ENCODE measurements at places on chromosomes 16 and 17.

DNA sequence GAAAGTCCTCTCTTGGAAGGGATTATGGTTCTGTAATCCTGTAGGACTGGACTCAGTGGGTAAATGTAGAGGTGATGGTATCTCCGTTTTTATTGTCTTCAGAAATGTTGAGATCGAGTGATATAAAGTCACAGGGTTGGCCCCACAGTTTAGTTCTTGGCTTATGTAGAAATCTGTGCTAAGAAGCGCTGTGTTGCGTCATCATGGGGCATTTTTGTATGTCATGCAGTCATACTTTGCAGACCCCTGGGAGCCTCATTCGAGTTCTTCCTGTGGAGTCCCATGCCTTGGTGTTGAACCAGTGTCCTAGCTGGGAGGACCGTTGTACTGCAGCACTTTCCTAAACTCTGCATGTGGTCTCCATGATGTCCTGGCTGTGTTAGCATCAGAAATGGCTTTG is 619.7 kb downstream of the MAF start:
- DNase-seq: no peak
- no peak overlapping the region for H3K4me3 ChIP-seq
- H3K4me1 ChIP-seq: peaks cover 5% of the 10 kb centered on the region
- no peak overlapping the region for H3K27ac ChIP-seq
- no peaks in the 10 kb centered on the region for H3K36me3 ChIP-seq
- no peaks in the 10 kb centered on the region for H3K27me3 ChIP-seq

GRCh38 chr16:75566758-75567255 is 628 bp downstream of the GABARAPL2 start:
- H3K27me3 ChIP-seq: no peaks in the 10 kb centered on the region
- H3K36me3 ChIP-seq: peaks cover 18% of the 10 kb centered on the region
- DNase-seq: peak; percentile 19
- peak overlapping the region; percentile 93 for H3K4me3 ChIP-seq
- peak overlapping the region; percentile 88 for H3K27ac ChIP-seq

DNA sequence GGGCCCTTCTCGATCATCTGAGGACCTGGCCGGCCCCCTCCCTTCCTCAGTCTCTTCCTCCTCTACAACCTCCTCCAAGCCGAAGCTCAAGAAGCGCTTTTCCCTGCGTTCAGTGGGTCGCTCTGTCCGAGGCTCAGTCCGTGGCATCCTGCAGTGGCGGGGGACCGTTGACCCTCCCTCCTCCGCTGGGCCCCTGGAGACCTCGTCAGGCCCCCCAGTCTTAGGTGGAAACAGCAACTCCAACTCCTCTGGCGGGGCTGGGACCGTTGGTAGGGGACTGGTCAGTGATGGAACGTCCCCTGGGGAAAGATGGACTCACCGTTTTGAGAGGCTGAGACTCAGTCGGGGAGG is 2.8 kb downstream of the SH2B1 start:
- no peaks in the 10 kb centered on the region for H3K27me3 ChIP-seq
- no peak overlapping the region for H3K4me3 ChIP-seq
- peaks cover 9% of the 10 kb centered on the region for H3K4me1 ChIP-seq
- H3K36me3 ChIP-seq: peaks cover 4% of the 10 kb centered on the region
- no peak overlapping the region for H3K27ac ChIP-seq

DNA sequence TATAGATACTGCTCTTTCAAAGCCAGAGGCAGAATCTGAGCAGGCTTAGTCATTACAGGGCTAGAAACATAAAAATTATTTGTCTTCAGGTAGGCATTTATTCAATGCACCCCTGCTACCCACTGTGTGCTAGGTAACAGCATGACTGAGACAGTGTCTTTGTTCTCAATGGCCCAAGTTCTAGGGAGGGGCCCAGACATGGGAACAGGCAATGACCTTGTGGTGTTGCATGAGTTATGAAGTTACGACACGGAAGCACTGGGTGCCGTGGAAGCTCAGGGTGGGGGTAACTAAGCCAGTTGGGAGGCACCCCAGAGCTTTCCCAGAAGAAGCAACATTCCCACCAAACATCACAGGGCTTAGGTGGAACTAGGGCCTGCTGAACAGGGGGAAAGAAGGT is 87.0 kb downstream of the CPPED1 start:
- no peak overlapping the region for H3K27ac ChIP-seq
- H3K27me3 ChIP-seq: no peaks in the 10 kb centered on the region
- no peak for DNase-seq
- no peaks in the 10 kb centered on the region for H3K36me3 ChIP-seq
- H3K4me1 ChIP-seq: no peaks in the 10 kb centered on the region
- H3K4me3 ChIP-seq: no peak overlapping the region

DNA sequence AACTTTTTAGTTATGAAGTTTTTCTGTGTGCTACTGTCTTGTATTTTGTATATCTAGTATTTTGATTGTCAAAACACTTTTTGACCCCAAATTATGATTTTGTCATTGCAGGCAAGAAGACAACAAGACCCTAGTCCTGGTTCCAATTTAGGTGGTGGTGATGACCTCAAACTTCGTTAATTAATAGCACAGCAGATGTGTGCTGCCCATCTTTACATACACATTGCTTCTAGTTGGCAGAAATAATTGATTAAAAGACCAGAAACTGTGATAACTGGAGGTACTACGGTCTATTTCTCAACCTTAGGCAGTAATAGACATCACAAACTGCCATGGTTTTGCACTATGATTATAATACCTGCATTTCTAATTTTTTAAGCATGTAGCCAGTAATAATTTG is 11.1 kb upstream of the PHAF1 start:
- H3K4me3 ChIP-seq: no peak overlapping the region
- no peak overlapping the region for H3K27ac ChIP-seq
- H3K27me3 ChIP-seq: no peaks in the 10 kb centered on the region
- H3K36me3 ChIP-seq: peaks cover 2% of the 10 kb centered on the region
- DNase-seq: no peak

- H3K27ac ChIP-seq: no peak overlapping the region
- no peaks in the 10 kb centered on the region for H3K36me3 ChIP-seq
- no peaks in the 10 kb centered on the region for H3K4me1 ChIP-seq
- no peaks in the 10 kb centered on the region for H3K27me3 ChIP-seq
These were observed 73.3 kb upstream of the IRX6 start for GRCh38 chr16:55250701-55251100.

DNA sequence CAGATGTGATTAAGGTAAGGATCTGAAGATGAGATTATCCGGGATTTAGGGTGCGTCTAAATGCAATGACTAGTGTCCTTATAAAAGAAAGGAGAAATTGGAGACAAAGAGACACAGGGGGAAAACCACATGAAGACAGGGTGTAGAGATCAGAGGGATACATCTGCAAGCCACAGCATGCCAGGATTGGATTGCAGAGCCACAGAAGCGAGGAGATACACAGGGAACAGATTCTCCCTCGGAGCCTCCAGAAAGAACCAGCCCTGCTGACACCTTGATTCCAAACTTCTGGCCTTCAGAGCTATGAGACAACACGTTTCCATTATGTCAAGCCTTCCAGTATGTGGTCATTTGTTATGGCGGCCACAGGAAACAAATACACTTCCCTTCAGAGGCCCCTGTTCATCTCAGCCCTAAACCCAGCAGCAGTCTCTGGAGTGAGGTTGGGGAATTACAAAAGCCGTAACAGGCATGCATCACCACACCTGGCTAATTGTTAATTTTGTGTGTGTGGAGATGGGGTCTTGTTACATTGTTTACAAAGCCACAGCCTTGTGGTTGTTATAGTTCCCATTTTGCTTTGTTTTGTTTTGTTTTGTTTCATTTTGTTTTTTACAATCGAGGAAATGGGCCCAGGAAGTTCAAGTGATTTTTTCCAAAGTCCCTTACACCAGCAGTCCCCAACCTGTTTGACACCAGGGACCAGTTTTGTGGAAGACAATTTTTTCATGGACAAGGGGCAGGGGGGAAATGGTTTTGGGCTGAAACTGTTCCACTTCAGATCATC is 51.6 kb upstream of the LYRM9 start:
- H3K4me3 ChIP-seq: no peak overlapping the region
- H3K4me1 ChIP-seq: no peaks in the 10 kb centered on the region
- no peaks in the 10 kb centered on the region for H3K27me3 ChIP-seq
- H3K36me3 ChIP-seq: no peaks in the 10 kb centered on the region
- H3K27ac ChIP-seq: no peak overlapping the region

DNA sequence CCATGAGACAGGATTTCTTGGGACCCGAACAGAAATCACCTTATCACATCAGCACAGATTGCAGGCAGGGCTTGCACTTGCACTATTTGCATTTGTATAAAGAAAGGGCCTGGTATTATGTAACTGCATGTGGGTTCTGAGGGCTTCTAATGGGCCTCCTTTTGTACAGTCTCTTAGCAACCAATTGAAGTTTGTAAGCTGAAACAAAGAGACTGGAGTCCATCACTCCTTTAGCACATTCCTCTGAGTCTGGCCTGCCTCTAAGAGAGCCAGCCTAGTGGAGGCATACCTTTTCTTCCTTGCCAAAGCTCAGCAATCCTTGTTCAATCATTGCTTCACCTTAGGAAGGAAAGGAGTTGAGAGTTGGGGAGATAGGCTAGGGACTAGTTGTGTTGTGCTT is 387.1 kb downstream of the XYLT1 start:
- peak; percentile 33 for DNase-seq
- no peak overlapping the region for H3K4me3 ChIP-seq
- H3K36me3 ChIP-seq: no peaks in the 10 kb centered on the region
- no peaks in the 10 kb centered on the region for H3K4me1 ChIP-seq

- H3K4me1 ChIP-seq: no peaks in the 10 kb centered on the region
- H3K36me3 ChIP-seq: no peaks in the 10 kb centered on the region
- H3K4me3 ChIP-seq: no peak overlapping the region
- H3K27me3 ChIP-seq: no peaks in the 10 kb centered on the region
- no peak for DNase-seq
- H3K27ac ChIP-seq: no peak overlapping the region
These were observed 38.6 kb downstream of the FOXL1 start for GRCh38 chr16:86616906-86617305.

DNA sequence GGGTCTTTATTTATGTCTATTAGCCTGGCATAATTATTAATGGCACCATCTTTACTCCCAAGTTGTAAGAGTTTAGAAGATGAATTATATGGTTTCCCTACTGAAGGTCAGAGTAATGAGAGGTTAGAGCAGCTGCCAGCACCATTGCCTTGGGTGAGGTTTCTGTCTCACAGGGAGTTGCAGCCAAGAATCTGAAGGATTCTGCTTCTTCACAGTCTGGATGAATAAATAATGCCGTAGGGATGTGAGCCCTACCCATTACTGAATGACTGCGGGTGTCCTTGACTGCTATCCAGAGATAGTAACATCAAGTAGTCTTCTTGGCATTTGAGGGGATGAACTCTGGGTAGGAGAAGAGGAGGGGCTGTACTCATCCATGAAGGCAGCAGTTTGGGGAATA is 52.8 kb upstream of the SMIM36 start:
- H3K4me3 ChIP-seq: no peak overlapping the region
- peaks cover 2% of the 10 kb centered on the region for H3K4me1 ChIP-seq
- H3K27ac ChIP-seq: no peak overlapping the region
- no peaks in the 10 kb centered on the region for H3K27me3 ChIP-seq
- no peaks in the 10 kb centered on the region for H3K36me3 ChIP-seq
- DNase-seq: no peak

DNA sequence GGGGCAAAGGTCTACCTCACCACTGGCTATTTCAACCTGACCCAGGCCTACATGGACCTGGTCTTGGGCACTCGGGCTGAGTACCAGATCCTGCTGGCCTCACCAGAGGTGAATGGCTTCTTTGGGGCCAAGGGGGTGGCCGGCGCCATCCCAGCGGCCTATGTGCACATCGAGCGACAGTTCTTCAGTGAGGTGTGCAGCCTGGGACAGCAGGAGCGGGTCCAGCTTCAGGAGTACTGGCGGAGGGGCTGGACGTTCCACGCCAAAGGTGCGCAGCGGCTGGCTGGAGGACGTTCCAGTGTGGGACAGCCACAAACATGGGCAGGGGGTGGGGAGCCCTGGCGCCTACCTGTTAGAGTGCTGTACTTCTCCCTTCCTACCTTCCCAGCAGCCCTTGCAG is 25.4 kb downstream of the PGS1 start:
- no peak for DNase-seq
- H3K36me3 ChIP-seq: peaks cover 14% of the 10 kb centered on the region
- H3K4me1 ChIP-seq: peaks cover 17% of the 10 kb centered on the region
- no peak overlapping the region for H3K27ac ChIP-seq

DNA sequence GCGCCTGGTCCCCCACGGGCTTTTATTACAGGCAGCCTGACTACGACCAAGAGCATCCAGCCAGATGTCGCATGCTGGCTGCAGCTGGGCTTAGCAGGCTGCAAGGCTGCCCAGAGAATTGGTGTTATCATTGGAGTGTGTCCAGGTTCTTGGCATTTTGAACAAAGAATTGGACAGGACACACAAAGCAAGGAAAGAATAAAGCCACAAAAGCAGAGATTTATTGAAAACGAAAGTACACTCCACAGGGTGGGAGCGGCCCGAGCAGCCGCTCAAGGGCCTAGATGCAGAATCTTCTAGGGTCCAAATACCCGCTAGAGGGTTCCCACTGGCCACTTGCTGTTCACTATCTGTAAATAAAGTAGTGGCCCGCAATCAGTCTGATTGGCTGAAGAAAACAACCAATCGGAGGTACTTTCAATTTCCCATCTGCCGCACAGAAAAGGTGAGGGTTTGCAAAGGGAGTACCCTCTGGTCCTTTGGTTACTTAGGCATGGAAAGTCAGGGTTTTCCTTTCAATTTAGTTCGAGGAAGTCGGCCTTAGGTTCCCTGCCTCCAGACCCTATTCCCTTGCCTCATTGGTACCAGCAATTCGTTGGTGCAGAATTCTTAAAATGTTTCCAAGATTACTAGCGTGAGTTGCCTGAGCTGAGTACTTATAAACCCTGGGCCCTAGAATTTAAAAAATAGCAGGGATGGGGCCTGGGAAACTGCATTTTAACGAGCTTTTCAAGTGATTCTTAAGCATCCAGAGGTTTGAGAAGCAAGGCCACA is 38.5 kb upstream of the CNEP1R1 start:
- H3K27me3 ChIP-seq: no peaks in the 10 kb centered on the region
- DNase-seq: peak; percentile 32
- H3K4me1 ChIP-seq: no peaks in the 10 kb centered on the region
- H3K36me3 ChIP-seq: no peaks in the 10 kb centered on the region
- no peak overlapping the region for H3K27ac ChIP-seq

DNA sequence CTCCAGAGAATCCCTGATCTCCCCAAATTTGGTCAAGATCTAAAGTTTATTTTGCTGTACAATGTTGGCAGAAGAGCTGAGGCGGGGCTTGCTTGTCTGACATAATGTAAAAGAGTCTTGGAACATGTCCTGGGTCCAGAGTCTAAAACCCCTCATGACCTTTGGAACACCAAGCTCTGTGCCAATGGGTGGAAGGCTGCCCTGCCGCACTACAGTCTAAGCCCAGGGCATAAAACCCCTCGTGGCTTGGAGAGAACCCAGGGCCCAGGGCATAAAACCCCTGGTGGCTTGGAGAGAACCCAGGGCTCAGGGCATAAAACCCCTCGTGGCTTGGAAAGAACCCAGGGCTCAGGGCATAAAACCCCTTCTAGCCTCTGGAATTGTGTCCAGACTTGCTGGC is 36.7 kb downstream of the CCDC57 start:
- no peak overlapping the region for H3K4me3 ChIP-seq
- H3K36me3 ChIP-seq: peaks cover 23% of the 10 kb centered on the region
- no peak for DNase-seq
- no peaks in the 10 kb centered on the region for H3K4me1 ChIP-seq
- no peaks in the 10 kb centered on the region for H3K27me3 ChIP-seq
- no peak overlapping the region for H3K27ac ChIP-seq

GRCh38 chr16:67406111-67406971 is 9.9 kb downstream of the ZDHHC1 start:
- H3K27me3 ChIP-seq: no peaks in the 10 kb centered on the region
- peak; percentile 85 for DNase-seq
- peak overlapping the region; percentile 21 for H3K27ac ChIP-seq
- H3K36me3 ChIP-seq: peaks cover 2% of the 10 kb centered on the region
- H3K4me3 ChIP-seq: no peak overlapping the region

GRCh38 chr16:57711-58110 is 4.1 kb downstream of the SNRNP25 start:
- peaks cover 7% of the 10 kb centered on the region for H3K4me1 ChIP-seq
- H3K27ac ChIP-seq: no peak overlapping the region
- no peak overlapping the region for H3K4me3 ChIP-seq
- DNase-seq: no peak
- no peaks in the 10 kb centered on the region for H3K27me3 ChIP-seq
